ENCODE measurements at places on chromosomes 12 and 14. TPM values are rescaled to one million over a fixed set of nuclear protein-coding genes. Genes with fewer than 3 reads are reported as not detected.

- H3K36me3 ChIP-seq, result no peaks in the 10 kb centered on the region
- no peak overlapping the region for H3K4me3 ChIP-seq
- no peak overlapping the region for H3K27ac ChIP-seq
- no peaks in the 10 kb centered on the region for H3K4me1 ChIP-seq
- no peaks in the 10 kb centered on the region for H3K27me3 ChIP-seq
These were observed 296.4 kb downstream of the FOXG1 start for GRCh38 chr14:29062976-29063375.

DNA sequence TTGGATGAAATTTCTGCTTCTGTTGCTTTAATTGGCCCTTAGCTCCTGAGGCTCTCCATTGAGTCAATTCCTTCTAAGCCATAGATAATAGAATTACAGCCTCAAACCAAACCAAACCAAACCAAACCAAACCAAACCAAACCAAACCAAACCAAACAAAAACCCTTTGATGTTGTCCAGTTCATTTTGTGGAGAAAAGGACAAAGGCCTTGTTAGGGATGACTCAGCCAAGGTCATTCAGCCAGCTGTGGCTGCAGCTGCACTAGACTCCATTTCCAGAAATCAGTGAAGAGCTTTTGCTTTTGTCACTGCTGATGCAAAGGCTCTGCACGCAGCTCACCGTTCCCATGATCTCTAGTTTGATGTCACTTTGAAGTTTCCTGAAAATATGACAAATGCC lies 82.2 kb upstream of the RMST start:
- no peak overlapping the region for H3K4me3 ChIP-seq
- H3K4me1 ChIP-seq, result no peaks in the 10 kb centered on the region
- H3K36me3 ChIP-seq, result no peaks in the 10 kb centered on the region

DNA sequence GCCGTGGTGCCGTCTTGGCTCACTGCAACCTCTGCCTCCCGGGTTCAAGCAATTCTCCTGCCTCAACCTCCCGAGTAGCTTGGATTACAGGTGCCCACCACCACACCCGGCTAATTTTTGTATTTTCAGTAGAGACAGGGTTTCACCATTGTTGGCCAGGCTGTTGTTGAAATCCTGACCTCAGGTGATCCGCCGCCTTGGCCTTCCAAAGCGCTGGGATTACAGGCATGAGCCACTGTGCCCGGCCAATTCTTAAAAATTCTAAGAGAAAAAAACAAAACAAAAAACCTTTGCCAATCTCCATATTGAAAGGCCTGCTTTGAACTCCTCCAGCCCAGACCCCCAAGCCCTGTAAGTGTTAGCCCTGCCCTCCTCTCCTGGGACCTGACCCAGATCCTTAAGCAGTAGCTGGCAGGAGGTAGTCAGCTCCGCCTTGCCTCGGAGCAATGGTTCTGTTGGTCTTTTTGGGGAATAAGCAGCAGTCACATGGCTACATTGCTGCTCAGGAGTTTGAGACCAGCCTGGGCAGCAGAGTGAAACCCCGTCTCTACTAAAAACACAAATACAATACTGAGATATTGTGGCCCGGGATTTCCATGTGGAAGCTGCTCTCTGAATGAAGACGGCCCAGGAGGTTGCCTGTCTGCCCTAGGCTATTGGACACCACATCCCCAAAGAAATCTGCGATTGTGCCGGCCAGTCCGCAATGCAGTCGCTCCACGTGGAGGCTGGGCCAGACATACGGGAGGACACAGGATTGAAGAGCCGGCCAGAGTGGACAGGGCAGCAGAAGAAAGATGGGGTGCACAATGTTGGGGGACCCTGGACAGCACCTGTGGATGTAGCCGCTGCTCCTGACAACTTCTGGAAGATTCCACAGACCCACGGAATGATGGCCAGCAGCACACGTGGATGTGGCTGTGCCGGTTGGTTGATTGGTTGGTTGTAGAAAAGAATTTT lies 28.8 kb upstream of the BEGAIN start:
- no peaks in the 10 kb centered on the region for H3K4me1 ChIP-seq
- H3K4me3 ChIP-seq, result no peak overlapping the region

DNA sequence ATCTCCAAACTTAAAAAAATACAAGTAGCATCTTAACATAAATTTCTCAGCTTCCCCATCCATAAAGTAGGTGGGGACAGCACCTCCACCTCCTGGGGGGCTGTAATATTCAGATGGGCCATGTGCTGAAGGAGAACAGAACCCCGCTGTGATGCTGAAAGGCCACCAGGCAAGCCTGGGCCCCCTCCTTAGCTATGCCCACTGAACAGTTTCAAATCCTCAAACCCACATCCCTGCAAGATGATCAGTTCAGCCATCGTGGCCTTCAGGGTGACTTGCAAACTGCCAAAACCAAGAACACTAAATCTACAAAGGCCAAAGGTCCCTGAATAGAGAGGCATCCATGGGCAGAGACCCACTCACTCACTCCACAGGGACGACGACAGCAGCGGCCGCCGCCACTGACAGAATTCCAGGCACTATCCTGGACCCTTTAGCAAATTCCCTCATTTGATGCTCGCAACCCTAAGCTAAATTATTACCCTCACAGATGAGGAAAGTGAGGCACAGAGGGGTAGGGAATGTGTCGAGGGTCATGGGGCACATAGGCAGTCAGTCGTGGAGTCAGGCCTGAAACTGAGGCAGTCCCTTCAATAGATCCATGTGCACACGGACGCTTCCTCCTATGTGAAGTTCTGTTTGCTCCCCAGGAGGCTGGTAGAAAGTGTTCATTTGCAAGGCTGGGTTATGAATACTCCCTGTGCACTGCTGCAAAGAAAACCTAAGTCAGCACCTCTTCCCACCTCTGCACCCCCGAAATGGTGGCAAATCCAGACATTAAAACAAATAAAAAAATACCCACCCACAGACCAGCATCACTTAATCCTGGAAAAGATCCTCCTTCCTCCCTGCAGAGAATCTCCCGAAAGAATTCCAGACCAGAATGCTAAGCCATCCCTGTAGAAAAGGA lies 5.9 kb downstream of the ITPK1 start:
- no peak overlapping the region for H3K4me3 ChIP-seq
- H3K27me3 ChIP-seq, result no peaks in the 10 kb centered on the region
- H3K36me3 ChIP-seq, result no peaks in the 10 kb centered on the region
- DNase-seq, result no peak
- no peak overlapping the region for H3K27ac ChIP-seq

GRCh38 chr12:115437061-115437567 lies 753.1 kb upstream of the TBX3 start:
- H3K27ac ChIP-seq, result no peak overlapping the region
- no peaks in the 10 kb centered on the region for H3K36me3 ChIP-seq
- no peaks in the 10 kb centered on the region for H3K4me1 ChIP-seq
- H3K27me3 ChIP-seq, result no peaks in the 10 kb centered on the region
- no peak overlapping the region for H3K4me3 ChIP-seq
- DNase-seq, result no peak

GRCh38 chr12:91074851-91075250 lies 17.0 kb upstream of the KERA start:
- no peak overlapping the region for H3K4me3 ChIP-seq
- no peak for DNase-seq
- no peaks in the 10 kb centered on the region for H3K27me3 ChIP-seq
- H3K27ac ChIP-seq, result no peak overlapping the region
- H3K4me1 ChIP-seq, result no peaks in the 10 kb centered on the region
- H3K36me3 ChIP-seq, result no peaks in the 10 kb centered on the region

DNA sequence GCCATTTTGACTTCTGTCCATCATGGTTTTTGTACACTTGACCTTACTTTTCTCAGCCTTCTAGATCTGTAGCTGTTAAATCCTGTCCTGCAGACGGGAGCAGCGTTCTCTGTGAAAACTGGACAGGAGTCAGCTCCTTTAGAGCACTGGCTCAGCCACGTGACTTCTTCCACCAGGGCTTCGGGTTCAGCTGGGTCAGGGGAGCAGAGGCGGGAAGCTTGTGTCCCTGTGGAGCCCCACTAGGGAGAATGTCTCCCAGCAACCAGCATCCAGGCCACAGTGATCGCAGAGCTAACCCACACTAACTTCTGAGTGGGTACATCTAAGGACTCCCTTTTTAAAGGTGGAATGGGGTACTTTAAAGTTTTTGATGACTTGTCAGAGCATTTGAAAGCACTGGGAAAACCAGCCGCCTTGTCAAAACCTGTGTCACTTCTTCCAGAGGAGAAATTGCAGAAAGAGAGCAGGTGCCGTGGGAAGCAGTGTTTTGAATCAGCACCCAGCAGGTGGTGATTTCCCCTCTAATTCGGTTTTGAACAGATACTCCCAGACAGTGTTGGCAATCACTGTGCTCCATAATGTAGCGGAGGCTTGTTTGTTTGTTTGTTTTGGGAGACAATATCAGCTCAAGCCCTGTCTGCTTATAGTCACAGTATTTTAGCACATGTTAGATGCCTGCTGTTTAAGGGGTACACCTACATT lies 17.9 kb downstream of the DERA start:
- no peak overlapping the region for H3K4me3 ChIP-seq
- no peaks in the 10 kb centered on the region for H3K36me3 ChIP-seq
- peaks cover 15% of the 10 kb centered on the region for H3K4me1 ChIP-seq
- no peak overlapping the region for H3K27ac ChIP-seq
- DNase-seq, result no peak

DNA sequence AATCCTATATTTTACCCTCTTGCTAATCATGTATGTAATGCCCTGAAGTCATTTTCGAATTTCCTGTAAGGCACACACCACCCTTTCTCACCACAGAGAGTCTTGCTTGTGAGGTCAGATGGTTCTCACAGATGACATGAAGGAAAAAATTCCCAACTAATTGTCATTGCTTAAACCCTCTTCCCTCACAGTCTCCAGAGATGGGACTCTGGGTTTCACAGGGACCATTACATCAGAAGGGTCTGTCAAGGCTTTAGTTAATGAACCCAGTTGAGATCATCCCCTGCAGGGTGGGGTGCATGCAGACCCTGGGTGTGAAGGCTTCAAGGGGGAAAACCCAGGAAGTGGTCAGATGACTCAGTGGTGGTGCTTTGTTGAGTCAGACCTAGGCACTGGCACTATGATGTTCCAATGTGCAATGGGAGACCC lies 229.6 kb downstream of the BCAT1 start:
- peak overlapping the region; percentile 65 for H3K27ac ChIP-seq
- peak; percentile 36 for DNase-seq
- no peaks in the 10 kb centered on the region for H3K27me3 ChIP-seq

GRCh38 chr14:103891667-103892215 lies 36.5 kb upstream of the TDRD9 start:
- no peak overlapping the region for H3K27ac ChIP-seq
- no peaks in the 10 kb centered on the region for H3K4me1 ChIP-seq
- no peak overlapping the region for H3K4me3 ChIP-seq
- no peak for DNase-seq

- no peak for DNase-seq
- H3K27ac ChIP-seq, result no peak overlapping the region
- H3K4me3 ChIP-seq, result no peak overlapping the region
- H3K4me1 ChIP-seq, result peaks cover 16% of the 10 kb centered on the region
- H3K36me3 ChIP-seq, result no peaks in the 10 kb centered on the region
These were observed 19.1 kb upstream of the PGF start for GRCh38 chr14:74974364-74975058.

GRCh38 chr12:27620121-27620520 lies 76.1 kb upstream of the REP15 start:
- H3K27me3 ChIP-seq, result no peaks in the 10 kb centered on the region
- no peak for DNase-seq
- peaks cover 87% of the 10 kb centered on the region for H3K4me1 ChIP-seq

- no peaks in the 10 kb centered on the region for H3K36me3 ChIP-seq
- H3K27ac ChIP-seq, result no peak overlapping the region
- no peak for DNase-seq
- H3K27me3 ChIP-seq, result no peaks in the 10 kb centered on the region
- H3K4me3 ChIP-seq, result no peak overlapping the region
- peaks cover 3% of the 10 kb centered on the region for H3K4me1 ChIP-seq
These were observed 14.5 kb upstream of the WDR89 start for GRCh38 chr14:63656194-63656593.

DNA sequence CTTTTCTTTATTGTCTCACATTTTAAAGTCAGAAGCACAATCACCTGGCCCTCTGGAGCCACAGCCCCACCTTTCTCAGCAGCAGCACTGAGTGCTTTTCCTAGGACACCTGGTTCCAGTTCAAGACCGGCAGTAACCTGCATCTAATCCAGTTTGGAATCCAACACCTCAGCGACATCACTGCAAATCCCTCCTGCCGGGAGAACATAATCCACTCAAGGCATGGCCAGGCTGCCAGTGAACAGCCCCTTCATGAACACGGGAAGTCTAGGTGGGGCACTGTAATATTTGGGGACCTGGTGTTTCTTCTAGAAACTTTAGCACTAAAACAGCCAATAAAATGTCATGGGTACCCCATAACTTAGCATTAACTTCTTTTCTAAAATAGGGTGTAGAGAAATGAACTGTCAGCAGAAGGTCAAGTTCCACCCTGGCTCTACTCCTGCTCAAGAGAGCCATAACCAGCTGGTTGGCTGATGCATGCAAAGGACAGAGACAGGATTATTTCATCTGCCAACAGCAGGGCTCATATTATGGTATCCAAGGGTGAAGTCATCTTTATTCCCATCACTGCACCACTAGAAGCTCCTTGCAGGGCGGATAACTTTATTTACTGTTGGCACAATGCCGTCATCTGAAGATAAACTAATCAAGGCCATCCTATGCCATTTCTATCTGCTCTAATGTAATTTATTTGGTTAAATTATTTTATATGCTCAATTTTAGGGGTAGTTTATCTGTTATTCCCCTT lies 76.7 kb downstream of the TTC7B start:
- H3K27ac ChIP-seq, result no peak overlapping the region
- H3K36me3 ChIP-seq, result no peaks in the 10 kb centered on the region
- no peaks in the 10 kb centered on the region for H3K27me3 ChIP-seq
- no peaks in the 10 kb centered on the region for H3K4me1 ChIP-seq
- DNase-seq, result no peak

TMEM119 gene
- polyA plus RNA-seq, result not detected

DDN gene
- 0.09 TPM for polyA plus RNA-seq

AMHR2 gene
- not detected for polyA plus RNA-seq

REP15 gene
- polyA plus RNA-seq, result 0.59 TPM

PAH gene
- polyA plus RNA-seq, result not detected

SLCO1B1 gene
- not detected for polyA plus RNA-seq
